HTR-8/SVneo (cell line): ENCODE measurements at places on chromosomes 12 and 14.

GRCh38 chr14:48748151-48748675 lies 838.0 kb downstream of the RPS29 start:
- DNase-seq, result no peak

DNA sequence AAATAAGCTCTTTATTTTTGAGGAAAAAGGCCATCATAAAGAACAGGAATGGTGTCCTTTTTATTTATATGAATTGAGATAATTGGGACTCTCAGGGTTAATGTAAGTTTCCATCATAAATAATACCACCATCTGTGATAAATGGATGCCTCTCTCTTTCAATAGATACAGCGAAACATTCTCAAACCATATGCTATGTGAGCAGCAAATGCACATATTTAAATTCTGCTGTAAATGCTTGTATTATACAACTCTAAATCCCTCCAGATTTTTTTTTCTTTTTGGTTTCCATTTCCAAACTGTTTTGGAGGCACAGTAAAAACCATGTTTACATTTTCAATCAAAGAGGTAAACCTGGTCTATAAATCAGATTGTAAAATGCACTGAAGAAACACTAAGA lies 132.3 kb downstream of the TMEM132C start:
- DNase-seq, result no peak

GRCh38 chr12:92408072-92408900 lies 262.6 kb upstream of the BTG1 start:
- no peak for DNase-seq

GRCh38 chr12:15856097-15856982 lies 25.8 kb upstream of the STRAP start:
- DNase-seq, result peak; percentile 26

GRCh38 chr12:117235261-117235660 lies 45.0 kb upstream of the FBXO21 start:
- no peak for DNase-seq

DNA sequence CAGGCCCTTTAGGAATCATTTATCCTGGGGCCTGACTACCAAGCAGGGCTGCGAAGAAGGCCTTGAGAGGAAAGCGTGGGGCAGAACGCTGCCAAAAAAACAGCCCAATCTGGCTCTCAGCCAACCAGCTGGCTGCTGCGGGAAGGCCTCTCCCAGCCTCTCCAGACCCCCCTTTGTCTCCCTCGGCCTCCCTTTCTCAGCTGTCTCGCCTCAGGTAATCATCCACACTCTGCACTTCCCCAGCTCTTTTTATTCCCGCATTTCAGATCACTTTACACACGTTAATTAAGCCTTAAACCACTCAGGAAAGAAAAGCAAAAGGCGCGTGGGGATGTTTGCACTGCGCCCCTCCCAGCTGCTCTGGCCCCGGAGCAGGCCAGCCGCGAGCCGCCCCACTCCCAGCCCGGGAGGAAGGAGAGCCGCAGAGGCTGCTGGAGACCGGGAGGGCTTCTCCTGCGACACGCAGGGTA lies 208.2 kb upstream of the FOXN3 start:
- DNase-seq, result no peak

GRCh38 chr12:101044512-101045059 lies 165.5 kb downstream of the SLC5A8 start:
- DNase-seq, result no peak

DNA sequence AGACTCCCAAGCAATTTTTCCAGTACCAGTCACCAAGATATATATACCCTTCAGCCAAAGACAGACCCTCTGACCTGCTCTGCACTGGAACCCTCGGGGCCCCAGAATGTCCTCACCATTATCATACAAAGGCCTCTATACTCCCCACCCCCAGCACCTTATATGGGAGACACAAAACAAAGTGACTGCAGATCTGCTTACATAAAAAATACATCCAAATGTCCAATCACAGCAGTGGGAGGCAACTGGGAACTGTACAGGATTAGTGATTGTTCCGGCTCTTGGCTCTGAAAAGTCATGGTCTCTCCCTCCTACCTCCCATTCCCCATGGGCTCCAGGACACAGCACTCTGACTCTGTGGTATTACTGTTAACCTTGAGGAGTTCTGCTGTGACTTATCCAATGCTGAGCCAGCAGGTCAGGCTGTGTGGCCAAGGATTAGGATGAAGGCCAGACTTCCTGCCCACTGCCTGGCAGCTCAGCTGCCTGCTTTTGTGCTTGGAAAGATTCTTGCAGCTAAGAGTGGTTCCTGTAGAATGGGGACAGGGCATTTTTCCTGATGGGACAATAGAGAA lies 13.7 kb downstream of the OXA1L start:
- DNase-seq, result no peak

DNA sequence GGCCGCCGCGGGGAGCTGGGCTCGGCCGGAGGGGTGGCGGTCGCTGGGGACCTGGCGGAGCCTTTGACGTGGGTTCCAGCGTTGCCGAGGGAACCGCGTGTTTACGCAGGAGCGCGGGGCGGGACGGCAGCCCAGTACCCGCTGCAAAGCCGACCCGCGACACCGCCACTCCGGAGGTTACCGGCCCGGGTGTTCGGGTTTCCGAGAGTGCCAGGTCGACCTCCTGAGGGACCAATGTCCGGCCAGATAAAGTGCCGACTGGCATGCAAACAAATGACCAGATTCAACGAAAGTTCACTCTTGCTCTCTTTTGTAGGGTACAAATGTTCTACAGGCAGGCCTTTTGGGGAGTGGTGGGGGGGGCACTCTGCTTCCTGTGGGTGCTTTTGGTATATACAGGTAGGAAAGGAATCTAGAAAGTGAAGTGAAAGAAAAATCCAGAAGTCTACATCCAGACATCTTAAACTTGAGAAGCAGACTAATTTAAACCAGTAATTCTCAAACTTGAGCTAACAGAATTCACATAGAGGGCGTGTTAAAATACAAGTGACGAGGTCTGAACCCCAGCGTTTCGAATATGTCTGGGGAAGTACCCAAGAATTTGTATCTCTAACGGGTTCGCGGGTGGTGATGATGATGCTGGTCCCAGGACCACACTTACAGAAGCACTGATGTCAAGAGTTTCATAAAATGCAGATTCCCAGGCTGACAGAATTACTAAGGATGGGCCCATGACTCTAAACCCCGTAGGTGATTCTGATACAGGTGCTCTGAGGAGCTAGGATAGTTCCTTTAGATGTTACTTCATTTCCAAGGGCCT lies at the start of gene GPR135:
Gene GPR135, minus strand, starts transcription at position 65 of the 820 bp plus-strand sequence. CDS start 154 bp downstream, outside the sequence.
- DNase-seq, result no peak

GRCh38 chr12:75634244-75635222 lies 123.1 kb upstream of the KRR1 start:
- no peak for DNase-seq

- no peak for DNase-seq
These were observed 194.6 kb downstream of the PAX9 start for GRCh38 chr14:36856095-36856878.

DNA sequence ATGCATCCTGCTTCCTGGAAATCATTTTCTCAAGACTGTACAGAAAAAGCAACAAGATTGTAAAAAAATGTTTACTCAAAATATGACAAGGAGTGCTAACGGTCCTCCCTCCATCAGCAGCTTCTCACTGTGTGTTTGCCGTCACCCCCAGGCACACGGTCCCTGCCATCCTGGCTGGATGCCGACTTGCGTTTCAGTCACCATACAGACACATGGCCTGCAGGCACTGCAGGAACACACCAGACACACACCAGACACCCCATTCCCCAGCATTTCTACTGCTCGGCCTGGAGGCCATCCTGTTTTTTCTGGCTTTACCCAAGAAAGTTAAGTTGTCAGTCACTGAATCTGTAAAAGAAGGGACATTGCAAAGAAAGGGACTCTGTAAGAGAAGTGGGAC lies 10.8 kb downstream of the KCNK10 start:
- no peak for DNase-seq

GRCh38 chr12:67047634-67048033 lies 221.5 kb upstream of the CAND1 start:
- DNase-seq, result no peak

DNA sequence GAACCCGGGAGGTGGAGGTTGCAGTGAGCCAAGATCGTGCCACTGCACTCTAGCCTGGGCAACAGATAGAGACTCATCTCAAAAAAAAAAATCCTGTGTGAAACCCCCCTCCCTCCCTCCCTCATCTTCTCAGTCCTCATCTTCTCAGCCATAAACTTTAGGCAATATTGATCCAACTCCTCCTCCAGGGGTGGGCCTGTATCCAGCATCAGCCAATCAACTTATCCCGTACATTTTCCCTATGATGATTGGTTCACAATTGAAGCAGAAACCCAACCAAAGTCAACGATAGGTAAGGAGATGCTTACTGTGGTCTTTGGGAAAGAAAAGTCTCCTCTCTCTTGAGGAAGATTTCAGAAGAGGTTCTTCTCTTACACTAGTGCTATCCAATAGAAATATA lies 33.5 kb upstream of the CIT start:
- DNase-seq, result no peak

- peak; percentile 68 for DNase-seq
These were observed 802 bp downstream of the SUSD6 start for GRCh38 chr14:69612014-69612782.

DNA sequence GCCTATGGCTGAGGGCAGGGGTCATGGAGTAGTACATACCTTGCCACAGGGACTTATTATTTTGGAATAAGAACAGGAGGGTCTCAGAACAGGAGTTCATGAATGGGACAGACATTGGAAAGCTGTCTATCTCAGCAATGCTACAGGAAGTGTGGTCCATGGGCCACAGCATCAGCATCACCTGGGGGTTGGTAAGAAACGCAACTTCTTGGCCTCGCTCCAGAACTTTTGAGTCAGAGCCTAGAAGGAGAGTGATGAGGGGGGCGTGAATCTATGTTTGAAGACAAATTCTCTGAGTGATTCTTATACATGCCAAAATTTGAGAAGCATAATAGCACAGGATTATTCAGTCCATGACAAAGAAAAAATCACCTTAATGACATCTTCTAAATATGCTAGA lies 156.6 kb downstream of the RPAP3 start:
- no peak for DNase-seq

- no peak for DNase-seq
These were observed 54.3 kb upstream of the SRSF5 start for GRCh38 chr14:69712599-69713088.

DNA sequence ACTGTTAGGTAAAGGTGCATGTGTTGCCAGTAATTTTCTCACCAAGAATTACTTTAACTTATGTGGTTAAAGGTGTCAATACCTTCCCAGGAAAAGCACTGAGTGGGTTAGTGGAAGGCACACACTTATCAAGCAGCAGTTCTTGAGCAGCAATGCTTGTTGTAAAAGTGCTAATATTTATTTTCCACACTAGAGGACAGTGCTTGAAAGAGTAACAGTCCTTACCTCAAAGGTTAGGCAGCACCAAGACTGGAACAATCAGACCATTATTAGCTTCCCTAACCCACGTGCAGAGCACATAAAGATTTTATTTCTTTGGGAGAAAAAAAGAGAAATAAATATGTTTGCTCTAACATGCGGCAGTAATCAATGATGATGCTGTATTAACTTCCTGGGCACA lies 48.8 kb upstream of the KRR1 start:
- peak; percentile 21 for DNase-seq

DNA sequence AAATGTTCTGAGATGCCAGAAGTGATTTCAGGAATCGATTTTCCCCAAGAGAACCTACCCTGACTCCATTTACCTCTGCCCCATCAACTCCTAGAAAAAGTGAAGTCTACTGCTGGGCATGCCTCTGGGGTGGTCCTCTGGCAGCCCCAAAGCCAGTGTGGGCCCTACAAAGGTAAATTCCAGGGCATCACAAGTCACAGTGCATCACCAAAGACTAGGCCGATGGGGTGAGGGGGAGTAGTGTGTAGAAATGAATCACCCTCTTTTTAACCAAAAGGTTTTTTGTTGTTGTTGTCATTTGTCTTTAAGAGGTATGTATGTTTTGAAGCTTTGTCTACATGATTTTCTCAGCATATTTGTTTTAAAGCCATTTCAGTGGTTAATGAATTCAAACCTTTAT lies 46.4 kb upstream of the RTRAF start:
- DNase-seq, result no peak

- DNase-seq, result no peak
These were observed 96.8 kb downstream of the OSBPL8 start for GRCh38 chr12:76462668-76463224.

GRCh38 chr12:87848248-87848868 lies 180.8 kb downstream of the C12orf50 start:
- DNase-seq, result peak; percentile 31

GRCh38 chr12:112450725-112451124 lies 32.0 kb downstream of the PTPN11 start:
- no peak for DNase-seq

DNA sequence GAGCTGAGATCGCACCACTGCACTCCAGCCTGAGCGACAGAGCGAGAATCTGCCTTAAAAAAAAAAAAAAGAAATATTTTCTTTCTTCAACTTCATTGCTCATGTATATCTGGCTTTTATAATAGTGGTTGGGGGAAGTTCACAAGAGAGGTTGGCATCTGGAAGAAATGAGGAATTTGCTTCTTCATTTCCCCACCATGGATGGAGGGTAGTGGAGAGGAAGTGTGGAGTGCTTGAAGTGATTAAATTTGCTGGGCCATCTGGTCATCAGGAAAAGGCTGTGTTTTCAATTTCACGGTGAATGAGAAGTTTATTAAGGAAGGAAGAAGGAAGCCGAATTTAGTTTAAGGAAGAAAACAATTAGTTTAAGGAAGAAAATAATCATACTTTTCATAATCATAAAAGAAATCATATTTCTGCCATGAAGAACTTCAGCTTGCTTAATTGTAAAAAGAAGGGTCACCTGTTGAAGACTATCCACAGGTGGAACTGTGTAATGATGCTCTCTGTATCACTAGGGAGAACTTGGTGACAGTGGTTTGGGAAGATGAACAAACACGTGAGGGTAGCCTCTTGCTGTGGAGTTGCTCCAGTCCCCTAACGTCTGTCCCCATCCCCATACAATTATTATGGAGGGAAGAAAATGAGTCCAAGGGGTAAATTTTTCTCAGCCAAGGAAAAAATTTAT lies 197.3 kb upstream of the ARHGAP5 start:
- DNase-seq, result no peak

DNA sequence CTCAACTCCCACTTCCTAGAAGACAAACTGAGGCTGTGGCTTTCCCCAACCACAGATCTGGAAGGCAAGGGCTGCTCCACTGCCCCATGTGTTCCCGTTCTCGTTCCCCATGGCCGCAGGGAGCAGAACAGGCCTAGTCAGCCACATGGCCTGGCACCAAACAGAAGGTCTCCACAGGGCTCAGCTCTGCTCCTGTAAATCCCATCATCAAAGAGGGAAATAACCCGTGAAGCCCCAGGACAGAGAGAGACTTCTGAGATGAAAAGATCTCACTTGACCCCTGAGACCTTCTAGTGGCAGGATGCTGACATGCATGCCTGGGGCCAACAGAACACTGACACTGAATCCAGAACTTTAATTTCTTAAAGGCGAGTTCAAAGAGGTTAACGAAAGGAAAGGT lies 68.9 kb downstream of the BCL11B start:
- no peak for DNase-seq

DNA sequence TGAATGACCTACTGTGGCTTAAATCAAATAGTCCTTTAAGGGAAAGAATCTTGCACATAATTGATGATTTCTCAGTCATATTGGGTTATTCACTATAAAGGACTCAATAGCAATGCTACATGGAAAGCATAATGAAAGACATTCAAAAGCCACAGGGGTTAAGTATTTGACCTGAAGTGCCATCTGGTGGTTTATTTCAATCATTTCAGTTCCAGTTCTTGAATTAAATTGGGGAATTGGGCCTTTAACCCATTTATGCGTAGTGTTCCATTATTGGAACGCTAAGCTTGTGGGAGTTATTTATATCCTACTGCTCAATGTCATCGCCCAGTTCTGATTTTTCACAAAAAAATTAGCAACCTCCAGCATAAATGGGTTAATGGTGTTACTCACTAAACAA lies 41.3 kb upstream of the C12orf71 start:
- DNase-seq, result peak; percentile 25

- no peak for DNase-seq
These were observed 13.5 kb upstream of the GTF2A1 start for GRCh38 chr14:81234278-81234677.
